NCI-H1417 (cell line): ENCODE measurements at places on chromosomes 2 and 18.

GRCh38 chr2:68799140-68800026 lies 64.8 kb downstream of the ARHGAP25 start:
- peak; percentile 86 for DNase-seq

DNA sequence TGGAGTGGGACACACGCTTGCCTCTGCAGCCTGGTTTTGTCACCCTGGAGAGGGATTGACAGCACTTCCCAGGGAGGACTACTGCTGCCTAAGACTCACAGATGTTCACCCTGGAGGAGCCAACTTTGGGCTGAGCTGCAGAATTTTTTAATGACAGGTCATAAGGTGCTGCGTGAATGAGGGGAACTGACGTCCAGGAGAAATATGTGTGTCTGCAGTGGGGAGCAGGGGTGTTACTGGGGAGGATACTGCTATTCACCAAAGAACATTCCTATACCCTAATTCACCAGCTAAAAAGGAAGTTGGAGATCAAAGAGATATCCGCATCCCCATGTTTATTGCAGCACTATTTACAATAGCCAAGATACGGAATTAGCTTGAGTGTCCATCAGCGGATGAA lies 144.4 kb downstream of the MGAT5 start:
- no peak for DNase-seq

DNA sequence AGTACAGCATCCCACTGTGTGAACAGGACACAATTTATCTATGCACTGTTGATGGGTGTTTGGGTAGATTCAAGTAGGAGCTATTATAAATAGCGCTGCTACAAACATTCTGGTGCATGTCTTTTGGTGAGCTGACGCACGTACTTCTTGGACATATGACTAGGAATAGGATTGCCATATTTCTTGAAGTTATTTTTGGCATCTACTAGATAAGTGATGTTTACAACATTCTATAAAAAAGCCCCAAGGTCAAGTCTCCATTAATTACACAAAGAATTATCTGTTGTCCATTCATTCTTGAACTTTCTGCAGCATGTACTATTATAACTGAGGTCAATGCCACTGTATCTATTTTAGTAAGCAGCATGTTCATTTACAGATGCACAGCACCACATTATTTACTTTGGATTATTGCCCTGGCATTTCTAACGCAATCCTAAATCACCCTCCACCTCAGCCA lies 225.5 kb upstream of the TMEM200C start:
- no peak for DNase-seq

- no peak for DNase-seq
Measured at GRCh38 chr18:22063102-22063501, 106.3 kb upstream of the GATA6 start.

- no peak for DNase-seq
Measured at GRCh38 chr2:198016243-198016642, 211.8 kb downstream of the PLCL1 start.

DNA sequence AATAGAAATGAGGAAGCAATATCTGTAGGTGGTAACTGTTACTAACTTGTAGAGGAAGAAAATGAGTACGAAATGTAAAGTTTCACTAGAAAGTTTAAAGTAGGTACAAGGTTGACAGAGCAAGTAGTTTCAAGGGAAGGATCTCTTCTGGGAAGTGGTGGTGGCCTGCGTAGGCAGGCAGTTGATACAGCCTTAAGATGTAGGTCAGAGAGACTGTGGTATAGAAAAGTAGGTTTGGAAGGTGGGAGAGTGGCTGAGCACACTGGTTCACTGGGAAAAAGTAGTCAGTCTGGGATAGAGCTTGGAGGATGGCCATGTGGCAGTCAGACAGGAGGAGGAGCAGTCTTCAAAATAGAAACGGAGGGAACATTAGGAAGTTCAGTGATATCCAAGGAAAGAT lies 23.5 kb downstream of the KDM3A start:
- DNase-seq = no peak

GRCh38 chr2:151071906-151072305 lies 189.8 kb downstream of the RBM43 start:
- no peak for DNase-seq

DNA sequence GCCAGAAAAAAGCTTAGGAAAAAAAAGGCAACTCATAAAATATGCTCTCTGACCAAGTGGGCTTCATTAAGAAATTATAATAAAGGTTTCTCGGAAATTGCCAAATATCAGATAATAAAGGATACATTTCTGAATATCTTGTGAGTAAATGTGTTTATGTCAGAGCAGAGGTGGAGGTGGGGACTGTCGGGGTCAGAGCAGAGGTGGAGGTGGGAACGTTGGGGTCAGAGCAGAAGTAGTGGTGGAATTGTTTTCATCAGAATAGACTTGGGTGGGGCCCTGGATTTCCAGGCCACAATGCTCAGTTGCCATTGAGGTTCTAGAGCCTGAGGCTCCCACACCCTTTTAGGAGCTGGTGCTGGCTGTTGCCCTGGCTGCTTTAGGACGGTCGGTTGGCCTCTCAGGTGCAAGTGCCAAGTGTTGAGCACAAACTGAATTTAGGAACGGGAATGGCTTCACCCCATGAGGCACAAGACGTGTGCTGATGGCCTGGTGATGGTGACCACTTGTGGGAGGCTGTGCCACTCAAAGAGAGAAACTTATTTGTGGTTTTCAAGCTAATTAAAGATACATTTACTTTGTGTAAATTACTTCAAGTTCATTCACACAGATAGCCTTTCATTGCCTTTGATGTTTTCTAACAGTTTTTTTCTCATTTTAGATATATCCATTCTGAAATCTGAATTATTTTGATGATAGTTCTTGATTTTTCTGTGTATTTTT lies 131.5 kb downstream of the ATP9B start:
- DNase-seq = peak; percentile 70

DNA sequence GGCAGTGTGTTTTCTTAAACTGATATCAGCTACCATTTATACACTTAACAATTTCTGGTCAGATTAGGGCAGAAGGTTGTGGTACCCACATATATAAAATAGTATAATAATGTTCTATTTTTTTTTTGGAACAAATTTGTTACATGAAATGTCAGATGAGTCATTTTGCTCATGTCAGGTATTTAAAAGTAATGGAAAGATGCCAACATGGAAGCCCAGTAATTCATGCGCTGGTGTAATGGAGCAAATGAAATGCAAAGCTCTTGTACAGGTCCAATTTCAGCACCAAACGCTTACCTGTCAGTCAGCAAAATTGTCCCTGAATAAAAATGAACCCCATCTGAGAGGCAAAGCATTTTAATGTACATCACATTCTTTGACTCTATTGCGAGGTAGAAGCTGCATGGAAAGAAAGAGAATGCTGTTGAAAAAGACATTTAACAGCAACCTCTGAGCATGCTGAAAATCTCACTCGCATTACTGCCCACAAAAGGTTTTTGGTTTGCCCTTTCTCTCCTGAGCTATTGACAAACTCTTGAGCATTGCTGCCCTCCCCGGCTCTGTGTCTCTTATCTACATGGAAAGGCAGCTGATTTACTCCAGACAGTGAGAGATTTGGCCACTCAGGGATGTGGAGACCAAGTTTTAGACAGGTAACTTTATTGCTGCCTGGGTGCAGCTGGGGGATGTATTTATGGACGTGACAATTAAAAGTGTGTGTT lies 217.5 kb downstream of the CAMKMT start:
- DNase-seq = no peak

- no peak for DNase-seq
Measured at GRCh38 chr2:152646775-152647174, 70.5 kb downstream of the PRPF40A start.

DNA sequence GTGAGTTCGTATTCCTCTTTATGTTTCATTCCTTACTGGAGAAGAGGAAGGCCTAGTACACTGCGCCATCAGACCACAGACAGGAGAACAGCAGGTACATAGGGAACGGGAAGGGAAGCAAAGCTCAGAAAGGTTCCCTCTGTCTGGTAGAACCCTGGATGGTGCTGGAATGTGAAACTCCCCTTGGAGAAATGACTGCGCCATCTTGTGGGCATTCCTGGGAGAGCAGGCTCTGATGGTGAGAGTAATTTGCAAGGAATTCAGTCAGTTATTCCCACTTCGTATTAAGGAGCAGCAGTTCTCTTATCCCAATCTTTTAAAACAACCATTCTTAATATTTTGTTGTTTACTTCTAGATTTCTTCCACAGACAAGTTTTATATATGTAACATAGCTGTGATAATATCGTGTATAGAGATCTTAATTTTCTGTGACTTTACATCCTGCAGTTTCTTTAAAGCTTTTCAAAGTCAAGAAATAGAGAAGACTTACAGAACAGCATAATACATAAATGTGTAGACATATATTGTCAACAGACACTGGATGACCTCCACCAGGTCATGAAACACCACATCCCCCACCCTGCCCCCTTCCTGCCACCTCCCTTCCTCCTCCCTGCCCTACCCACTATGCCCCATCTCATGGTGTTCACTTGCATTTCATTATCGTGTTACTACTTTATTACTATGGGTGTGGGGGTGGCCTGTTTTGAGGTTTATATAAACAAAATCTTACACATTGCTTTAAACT lies 83.9 kb downstream of the ARHGEF4 start:
- peak; percentile 70 for DNase-seq

DNA sequence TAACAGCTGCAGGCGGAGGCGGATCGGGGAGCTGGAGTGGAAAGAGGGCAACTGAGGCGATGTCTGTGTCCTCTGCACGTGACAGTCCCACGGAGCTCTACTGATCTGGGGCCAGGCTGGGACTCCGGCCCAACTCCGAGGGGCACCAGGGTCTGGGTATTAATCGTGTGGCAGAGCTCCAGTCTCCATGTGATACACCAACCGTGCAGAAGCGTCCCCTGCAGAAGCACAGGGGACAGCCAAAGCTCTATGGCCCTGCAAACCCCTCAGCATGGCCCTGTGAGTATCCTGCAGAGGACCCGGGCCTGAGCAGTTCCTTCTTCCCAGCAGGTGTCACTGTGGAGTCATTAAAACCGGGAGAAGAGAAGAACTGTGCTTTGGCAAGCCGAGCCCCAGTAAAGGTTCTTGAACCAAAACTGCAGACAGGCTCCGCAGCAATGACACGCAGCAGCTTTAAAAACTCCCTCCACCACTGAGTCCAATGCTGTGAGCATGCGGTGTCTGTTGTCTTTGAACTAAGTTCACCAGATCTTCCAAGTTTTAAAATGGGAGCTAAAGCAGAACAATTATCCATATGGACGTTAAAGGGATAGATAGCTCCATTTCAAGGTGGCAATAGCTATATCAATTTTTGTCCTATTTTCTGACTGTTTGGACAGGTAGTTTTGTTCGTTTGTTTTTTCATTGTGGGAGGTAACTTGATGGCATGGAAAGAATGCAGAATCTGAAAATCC lies 79.4 kb downstream of the TMEM182 start:
- DNase-seq = peak; percentile 26

GRCh38 chr2:96763511-96764252 lies 3.0 kb downstream of the CNNM4 start:
- peak; percentile 24 for DNase-seq

- no peak for DNase-seq
Measured at GRCh38 chr2:118197011-118197675, 108.9 kb downstream of the INSIG2 start.

DNA sequence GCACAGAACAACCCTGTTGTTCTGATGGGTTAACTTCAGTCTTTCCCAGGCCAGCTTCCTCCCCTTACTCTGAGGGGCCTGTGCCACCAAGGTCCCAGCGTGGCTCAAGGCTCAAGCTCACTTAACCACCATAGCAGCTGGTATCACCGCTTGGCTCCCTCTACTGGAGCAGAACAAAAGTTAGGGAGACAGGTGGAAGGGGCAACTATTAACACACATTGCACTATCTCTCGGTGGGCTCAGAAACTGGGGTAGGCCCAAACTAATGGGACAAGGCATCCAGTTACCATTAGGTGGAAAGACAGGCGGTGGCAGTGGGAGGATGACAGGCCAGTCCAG lies 88.7 kb upstream of the ATL2 start:
- no peak for DNase-seq

GRCh38 chr2:146867477-146867986 lies 977.3 kb upstream of the ACVR2A start:
- no peak for DNase-seq

DNA sequence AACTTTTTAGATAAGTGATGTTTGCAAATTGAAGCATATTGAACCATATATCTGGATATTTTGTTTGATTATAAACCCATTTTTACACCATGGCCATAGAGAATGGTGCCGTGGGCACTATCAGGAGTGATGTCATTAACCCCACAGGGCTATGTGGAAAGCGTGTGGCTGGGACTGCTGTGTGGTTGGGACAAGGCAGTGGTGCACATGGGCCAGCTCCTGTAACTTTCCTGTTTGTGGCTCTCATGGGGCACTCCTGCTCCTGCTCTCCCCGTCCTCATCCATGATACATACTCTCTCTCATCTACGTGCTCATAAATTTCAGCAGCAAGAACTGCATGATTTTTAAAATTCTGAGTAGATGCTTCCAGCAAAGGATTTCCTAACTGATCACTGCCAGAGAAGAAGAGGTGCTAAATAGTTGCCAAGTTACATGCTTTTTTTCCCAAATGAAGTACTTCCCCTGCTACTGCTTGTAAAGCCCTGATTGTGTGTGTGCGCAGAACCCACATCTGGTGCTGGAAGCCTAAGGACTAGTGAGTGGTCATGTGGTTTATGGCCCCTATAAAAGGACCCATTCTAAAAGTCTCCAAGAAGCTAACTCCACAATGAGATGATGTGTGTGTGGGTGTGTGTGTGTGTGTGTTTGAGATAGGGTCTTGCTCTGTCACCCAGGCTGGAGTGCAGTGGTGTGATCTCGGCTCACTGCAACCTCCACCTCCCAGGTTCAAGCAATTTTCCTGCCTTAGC lies 240.8 kb downstream of the NEDD4L start:
- DNase-seq = no peak

DNA sequence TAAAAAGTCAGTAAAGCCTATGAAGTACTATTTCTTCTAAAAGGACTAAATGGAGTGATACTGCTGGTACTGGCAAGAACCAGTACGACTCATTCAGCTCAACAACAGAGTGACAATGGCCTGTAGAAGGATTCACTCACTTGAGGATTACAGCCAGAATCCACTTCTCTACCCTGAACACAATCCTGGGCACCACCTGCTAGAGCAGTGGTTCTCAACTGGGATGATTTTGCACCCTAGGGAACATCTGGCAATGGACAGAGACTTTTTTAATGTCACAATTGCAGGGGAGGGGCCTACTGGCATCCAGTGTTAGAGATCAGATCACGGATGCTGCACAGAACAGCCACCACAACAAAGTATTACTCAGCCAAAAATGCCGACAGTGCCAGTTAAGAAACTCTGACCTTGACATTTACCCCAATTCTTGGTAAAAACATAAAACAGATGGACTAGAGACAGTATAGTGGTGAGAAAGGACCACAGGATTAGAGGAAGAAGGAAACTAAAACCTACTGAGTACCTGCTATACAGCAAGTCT lies 5.0 kb downstream of the SPIRE1 start:
- DNase-seq = no peak

GRCh38 chr18:59788791-59789106 lies 91.5 kb upstream of the CCBE1 start:
- DNase-seq = no peak
